ENCODE measurements at places on chromosomes 12 and 14.

- DNase-seq, result peak; percentile 6
Observed at GRCh38 chr12:98698603-98699463, 53.7 kb downstream of the APAF1 start.

DNA sequence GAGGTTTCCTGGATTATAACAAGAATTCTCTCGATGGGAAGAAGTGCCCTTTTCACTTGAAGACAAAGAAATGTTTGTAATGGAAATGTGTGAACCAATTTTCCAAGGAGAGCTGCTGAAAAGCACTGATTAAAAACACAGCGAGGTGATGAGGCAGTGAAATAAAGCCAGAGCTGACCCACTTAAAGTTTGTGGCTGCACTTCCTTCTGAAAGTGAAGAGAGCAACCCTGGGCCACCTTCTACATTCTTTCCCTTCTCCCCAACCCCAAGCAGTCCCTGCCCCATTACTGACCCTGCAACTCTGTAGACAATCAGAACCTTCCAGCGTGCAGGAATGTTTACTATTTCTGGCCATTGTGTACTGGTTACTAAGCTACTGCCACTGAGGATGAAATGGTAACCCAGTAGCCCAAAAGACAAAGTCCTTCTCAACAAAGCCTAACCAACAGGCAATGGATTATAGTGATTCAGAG lies 173.9 kb downstream of the TTC7B start:
- DNase-seq, result no peak

DNA sequence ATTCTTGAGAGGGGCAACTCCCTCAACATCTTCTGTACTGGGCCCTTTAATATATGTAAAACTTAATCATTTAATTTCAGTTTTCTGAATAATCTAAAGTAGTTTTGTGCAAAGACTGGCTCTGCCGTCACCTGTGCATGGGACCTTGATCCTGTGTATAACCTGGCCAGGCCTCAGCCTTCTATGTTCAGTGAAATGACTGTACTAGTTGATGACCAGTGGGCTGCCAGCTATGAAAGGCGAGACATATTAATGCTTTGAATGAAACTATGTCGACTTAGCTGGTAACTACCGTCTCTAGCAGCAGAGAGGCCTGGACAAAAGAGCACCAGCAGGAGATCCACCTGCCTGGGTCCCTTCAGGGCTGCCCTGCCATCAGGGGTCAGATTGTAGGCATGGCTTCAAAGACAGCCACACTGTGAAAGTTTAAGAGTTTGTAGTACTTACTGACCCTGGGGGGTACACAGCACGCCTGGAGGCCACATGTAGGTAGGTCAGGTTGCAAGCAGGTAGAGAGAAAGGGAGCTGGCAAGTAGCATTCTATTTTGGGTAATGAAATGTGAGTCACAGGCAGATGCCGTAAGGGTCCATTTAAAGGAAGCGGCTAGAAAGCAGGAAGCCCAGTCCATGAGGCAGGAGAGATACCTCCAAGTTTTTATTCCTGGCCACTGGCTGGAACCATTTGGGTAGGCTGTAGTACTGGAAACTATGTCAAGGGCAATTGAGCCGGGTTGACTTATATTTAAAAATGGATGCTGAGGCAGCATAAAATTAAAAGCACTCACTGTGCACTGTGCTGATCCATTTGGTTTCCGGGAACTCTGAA lies 77.2 kb downstream of the BHLHE41 start:
- no peak for DNase-seq

DNA sequence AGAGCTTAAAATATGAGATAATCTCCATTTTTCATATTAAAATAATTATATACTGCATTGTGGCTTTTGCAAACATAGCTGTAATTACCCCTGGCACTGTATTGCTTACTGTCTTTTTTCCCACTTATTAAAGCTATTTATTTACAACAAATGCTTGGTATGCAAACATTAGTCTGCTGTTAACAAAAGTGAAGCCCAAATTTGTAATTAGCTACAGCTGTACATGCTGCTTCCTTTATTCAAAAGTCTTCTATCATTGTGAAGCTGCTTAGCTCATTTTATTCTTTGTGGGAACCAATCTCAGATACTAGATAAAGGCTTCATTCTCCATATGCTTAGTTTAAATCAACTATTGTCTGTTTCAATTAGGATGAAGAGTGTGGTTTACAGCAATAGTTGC lies 425.8 kb upstream of the FOXG1 start:
- DNase-seq, result no peak

GRCh38 chr14:38311655-38312054 lies 55.8 kb upstream of the CLEC14A start:
- no peak for DNase-seq

DNA sequence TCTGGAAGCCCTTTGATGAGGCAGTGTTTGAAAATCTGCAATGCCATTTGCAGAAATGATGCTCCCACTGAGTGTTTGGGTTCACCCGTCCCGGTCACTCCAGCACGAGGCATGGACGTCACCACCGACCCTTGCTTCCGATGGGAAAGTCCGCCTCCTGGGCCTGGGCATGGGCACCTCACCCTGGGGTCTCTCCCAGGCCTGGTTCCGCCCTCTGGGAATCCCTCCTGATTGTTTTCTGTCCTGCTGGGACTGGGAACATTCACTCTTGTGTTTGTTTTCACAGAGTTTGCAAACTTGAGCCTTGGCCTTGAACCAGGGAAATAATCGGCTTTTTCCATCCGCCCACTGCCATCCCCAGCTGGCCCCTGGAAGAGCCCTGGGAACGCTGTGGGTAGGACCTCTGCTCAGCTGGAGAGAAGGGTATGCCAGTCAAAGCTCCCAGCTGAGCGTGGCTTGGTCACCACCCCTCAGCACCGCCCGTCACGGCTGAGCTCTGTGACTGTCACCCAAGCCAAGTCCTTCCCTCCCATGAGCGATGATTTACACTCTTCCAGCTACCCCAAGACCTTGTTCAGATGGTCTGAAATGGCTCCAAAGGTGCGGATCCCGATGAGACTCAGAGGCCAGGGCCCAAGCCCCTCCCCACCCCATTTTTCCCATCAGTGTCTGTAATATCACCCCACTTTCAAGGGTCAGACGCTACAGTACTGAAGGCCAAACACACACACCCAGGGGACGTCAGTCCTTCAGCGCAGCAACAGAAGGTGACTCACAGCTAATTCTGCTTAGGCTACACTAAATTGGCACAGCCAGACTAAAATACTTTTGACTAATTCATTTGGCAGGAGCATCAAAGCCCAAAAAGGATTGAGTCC lies 34.1 kb upstream of the FZD10 start:
- DNase-seq, result no peak

GRCh38 chr14:81385886-81386285 lies 14.2 kb downstream of the STON2 start:
- DNase-seq, result no peak

- no peak for DNase-seq
Observed at GRCh38 chr12:107903341-107904061, 129.0 kb downstream of the ASCL4 start.

GRCh38 chr14:99441157-99441870 lies 39.3 kb downstream of the SETD3 start:
- no peak for DNase-seq

- no peak for DNase-seq
Observed at GRCh38 chr14:100176811-100177327, 17.4 kb upstream of the DEGS2 start.

GRCh38 chr14:67313153-67313552 lies 46.5 kb downstream of the ATP6V1D start:
- no peak for DNase-seq

Measured in stimulated activated CD4-positive, alpha-beta T cell treated with anti-CD3 and anti-CD28 coated beads, Interleukin-1b, Interleukin-23, amount 100 ng/mL, for 1 hour (primary cell).